ENCODE measurements at places on chromosomes 6 and 20. TPM values are rescaled to one million over a fixed set of nuclear protein-coding genes. Genes with fewer than 3 reads are reported as not detected.

SMPDL3A gene
- 25.9 TPM for total RNA-seq

MAFB gene
- 9.1 TPM for total RNA-seq

LRFN2 gene
- total RNA-seq: 0.11 TPM

MYBL2 gene
- 2.3 TPM for total RNA-seq

GRCh38 chr20:58754584-58754983, 62.0 kb downstream of the NPEPL1 start:
- no peak for DNase-seq

GRCh38 chr6:141829566-141830360, 303.0 kb upstream of the GJE1 start:
- no peak for DNase-seq

DNA sequence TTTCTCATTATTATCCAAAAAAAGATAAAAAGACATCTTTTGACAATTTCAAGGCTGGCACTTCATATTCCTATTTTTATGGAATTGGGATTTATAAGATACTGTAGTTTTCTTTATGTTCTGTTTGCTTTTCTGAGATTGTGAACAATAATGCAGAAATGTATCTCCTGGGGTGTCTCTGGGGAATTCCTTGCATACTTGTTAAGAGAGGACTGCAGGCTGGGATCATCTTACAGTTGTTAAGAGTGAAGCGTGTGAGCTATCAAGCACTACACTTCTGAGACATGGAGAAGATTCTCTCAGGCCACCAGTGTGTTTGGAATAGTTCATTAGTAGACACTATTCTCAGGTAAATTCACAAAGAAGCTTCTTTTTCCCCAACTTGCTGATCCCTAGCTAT, 963.3 kb upstream of the GJE1 start:
- no peak for DNase-seq

DNA sequence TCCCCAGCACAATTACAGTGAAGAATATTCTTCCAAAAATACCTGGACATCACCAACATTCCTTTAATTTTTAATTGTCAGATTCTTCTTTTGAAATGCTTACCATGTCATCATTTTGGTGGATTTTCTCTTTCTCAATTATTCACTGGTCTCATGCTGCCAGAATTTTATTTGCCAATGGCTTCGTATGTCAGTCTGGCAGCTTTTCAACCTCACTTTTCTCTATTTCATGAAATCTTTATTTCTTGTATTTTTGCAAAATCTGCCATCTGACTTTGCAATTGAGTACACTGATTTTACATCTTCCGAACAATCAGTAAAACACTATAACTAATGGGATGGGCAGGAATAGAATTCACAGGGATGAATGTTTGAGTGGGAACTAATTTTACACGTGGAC, 84.1 kb downstream of the BTBD9 start:
- no peak for DNase-seq

- DNase-seq: no peak
Measured at GRCh38 chr6:107488875-107489635, 862 bp upstream of the SOBP start.

DNA sequence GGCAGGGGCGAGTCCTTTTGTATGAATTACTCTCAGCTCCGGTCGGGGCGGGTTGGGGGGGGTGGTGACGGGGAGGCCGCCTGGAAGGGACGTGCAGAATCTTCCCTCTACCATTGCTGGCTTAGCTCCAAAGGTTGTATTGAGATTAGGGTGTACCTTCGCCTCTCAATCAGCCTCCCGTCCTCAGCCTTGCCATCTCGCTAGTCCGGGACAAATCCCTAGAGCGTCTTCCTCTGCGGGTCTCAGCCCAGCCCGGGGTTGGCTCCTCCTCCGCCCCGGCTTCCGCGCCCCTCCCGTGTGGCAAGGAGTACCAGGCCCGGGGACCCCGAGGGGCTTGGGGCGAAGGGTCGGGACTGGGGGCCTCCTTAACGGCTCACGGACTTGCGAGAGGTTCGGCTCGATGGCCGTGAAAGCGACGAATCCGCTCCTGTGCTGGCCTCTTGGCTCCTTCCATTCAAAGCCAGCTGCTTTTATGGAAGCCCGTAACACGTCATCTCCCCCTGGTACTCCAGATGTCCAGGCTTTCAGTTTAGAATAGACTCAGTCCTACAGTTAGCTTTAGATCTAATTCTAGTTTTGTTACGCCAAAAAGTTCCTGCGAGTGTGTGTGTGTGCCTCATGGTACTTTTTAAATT, 636 bp upstream of the EEF1A1 start:
- no peak for DNase-seq

GRCh38 chr6:39684790-39685488, 40.3 kb downstream of the KIF6 start:
- no peak for DNase-seq

- no peak for DNase-seq
Measured at GRCh38 chr6:143961886-143962878, 45.9 kb downstream of the PLAGL1 start.

GRCh38 chr6:131173680-131174079, 38.4 kb downstream of the AKAP7 start:
- no peak for DNase-seq
